Fibroblast of skin of scalp (primary cell): ENCODE measurements at places on chromosomes 1 and 21.

DNA sequence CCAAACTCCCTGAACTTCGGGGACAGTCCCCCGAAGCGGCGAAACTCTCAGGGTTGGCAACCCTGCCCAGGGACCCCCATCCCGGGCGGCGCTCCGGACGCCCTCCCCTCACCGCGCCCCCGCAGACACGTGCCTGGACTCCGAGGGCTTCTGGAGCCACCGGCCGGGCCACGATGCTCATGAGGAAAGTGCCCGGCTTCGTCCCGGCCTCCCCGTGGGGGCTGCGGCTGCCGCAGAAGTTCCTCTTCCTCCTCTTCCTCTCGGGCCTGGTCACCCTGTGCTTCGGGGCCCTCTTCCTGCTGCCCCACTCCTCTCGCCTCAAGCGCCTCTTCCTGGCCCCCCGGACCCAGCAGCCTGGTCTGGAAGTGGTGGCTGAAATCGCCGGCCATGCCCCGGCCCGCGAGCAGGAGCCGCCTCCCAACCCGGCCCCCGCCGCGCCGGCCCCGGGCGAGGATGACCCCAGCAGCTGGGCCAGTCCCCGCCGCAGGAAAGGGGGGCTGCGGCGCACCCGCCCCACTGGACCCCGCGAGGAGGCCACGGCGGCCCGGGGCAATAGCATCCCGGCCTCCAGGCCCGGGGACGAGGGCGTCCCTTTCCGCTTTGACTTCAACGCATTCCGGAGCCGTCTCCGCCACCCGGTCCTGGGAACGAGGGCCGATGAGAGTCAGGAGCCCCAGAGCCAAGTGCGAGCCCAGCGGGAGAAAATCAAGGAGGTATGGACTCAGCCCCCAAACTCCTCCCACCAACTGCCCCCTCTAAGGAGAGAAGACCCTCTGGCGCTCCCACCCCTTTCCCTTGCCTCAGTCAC lies 1.2 kb downstream of the MAN1C1 start:
- no peak for DNase-seq

DNA sequence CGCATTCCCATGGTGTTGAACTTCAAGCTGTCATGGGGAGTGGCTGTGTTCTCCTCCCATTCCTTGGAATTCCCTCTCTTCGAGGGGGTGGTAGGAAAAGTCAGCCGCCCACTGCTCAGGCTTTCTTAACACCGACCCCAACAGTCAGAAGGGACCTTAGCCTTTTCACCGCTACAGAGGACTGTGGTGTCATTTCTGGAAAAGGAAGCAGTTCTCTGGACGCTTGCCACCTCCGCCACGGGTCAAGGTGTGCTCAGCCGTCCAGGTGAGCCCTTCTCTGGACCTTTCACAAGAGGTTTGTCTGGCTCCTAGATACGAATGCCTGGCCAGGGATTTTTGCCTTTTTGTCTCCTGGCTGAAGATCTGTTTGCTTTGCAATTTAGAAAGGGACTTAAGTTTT lies 31.8 kb downstream of the CLIC6 start:
- DNase-seq = no peak

DNA sequence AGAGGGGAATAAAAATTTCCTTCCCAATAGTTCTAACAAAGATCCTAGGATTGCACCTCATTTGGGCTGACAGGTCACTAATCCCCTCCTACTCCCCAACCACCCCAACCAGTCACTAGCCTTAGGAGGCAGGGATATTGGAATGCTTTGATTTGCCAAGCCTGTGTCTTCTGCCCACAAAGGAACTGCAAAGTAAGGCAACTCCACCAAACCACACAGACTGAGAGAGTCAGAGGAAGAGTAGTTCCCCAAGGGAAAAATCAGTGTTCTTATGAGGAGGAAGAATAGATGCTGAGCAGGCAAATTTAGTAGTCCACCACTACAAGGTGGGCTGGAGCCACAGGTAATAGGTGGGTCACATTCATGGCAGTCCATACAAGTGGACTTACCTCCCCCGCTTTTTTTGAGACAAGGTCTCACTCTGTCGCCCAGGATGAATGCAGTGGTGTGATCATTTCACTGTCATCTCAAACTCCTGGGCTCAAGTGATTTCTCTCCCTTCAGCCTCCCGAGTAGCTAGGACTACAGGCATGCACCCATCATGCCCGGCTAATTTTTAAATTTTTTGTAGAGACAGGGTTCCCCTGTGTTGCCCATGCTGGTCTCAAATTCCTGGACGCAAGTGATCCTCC lies 3.7 kb upstream of the TMEM39B start:
- peak; percentile 77 for DNase-seq

DNA sequence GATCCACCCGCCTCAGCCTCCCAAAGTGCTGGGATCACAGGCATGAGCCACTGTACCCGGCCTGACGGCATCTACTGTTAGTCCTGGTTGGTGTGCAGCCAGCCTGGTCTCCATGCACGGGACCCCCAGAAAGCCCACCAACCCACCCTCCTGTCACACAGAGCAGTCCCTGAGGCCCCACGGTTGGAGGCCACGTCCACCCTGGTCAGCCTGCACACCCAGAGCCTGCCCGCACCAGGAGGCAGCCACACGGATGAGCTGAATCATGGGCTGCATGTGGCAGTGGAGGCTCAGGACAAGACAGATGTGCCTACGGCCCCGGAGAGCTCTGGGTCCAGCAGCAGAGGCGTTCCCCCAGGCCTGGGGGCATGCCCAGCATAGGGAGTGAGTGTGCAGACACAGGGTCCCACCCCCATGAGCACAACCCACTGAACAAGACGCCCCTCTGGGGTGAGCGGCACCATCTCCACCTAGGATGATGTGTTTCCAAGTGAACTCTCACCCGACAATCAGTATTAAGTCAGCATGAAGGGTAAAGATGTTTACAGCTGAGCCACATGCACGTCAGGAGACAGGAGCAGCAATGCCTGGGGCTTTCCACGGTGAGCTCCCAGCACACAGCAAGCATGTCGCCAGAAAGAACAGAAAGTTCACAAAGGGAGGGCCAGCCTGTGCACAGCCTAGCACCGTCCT lies 102.1 kb downstream of the WDR4 start:
- no peak for DNase-seq

- no peak for DNase-seq
These were observed 881 bp downstream of the USP25 start for GRCh38 chr21:15730484-15731242.

- no peak for DNase-seq
These were observed 3.2 kb upstream of the SNAPIN start for GRCh38 chr1:153655333-153655732.

DNA sequence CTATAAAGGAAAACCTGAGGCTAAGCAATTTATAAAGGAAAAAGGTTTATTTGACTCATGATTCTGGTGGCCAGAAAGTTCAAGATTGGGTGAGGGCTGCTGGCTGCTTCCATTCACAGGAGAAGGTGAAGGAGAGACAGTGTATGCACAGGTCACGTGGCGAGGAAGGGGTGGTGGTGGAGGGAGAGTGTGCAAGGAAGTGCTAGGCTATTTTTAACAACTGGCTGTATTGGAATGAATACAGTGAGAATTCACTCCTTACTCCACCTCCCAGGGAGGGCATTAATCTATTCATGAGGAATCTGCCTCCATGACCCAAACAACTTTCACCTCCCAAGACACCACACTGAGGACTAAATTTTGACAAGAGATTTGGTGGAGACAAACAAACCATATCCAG lies 51.0 kb downstream of the SYDE2 start:
- peak; percentile 18 for DNase-seq

- no peak for DNase-seq
These were observed 14.5 kb upstream of the GBP3 start for GRCh38 chr1:89037186-89037585.

GRCh38 chr1:101683561-101683960 lies 313.2 kb downstream of the OLFM3 start:
- no peak for DNase-seq

DNA sequence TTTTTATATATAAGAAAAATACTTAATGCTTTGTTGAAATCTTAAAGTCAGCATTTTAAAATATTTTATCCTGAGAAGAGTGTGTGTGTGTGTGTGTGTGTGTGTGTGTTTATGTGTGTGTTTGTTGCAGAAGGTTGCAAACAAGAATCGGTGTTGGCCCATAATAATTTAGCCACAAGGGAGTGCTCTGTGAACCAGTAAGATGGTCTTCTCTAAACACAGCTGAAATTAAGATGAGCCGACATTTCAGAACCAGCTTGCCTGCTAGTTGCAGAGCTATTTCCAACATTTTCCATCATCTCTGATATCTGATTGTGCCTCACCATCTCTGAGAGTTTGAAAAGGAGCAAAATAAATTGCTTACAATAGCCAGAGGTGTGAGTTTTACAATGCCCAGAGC lies 158.8 kb upstream of the SGIP1 start:
- no peak for DNase-seq

- DNase-seq = peak; percentile 94
These were observed 70.6 kb downstream of the FGGY start for GRCh38 chr1:59367301-59368007.

DNA sequence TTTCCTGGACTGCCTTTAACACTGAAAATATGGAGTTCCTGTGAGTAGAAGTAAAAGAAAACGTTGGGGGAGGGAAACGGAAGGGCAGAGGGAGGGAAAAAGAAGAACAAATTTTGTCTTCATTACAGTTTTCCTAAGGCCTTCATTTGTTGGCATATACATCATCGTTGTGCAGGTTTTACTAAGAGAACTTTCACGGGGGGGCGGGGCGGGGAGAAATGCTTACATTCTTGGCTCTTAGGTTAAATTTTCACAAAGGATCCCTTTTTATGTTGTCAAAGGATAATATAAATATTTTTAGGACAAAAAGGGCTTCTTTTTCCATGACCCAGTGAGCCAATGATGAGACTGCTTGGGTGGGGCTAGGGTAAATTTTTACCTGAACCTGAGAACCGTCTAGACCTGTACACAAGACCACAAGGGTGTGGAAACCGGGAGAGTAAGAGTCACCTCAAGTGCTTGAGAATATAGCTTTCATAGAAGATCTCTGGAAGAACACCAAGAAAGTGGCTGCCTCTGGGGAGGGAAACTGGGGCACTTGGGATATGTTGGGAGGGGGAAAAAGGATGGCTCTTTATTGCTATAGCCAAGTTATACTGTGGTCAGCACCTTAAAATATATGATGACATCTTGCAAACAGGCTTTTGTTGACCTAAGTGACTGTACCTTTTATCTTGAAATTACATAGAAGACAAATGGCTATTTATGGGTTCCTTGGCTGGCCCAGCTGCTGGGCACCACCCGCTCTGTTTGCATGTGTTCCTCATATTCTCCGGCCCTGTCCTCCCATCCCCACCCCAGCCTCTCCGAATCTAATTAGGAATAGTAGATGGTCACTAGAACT lies 2.0 kb upstream of the UTP25 start:
- no peak for DNase-seq

- peak; percentile 5 for DNase-seq
These were observed 897 bp downstream of the ZYG11B start for GRCh38 chr1:52727114-52727586.

DNA sequence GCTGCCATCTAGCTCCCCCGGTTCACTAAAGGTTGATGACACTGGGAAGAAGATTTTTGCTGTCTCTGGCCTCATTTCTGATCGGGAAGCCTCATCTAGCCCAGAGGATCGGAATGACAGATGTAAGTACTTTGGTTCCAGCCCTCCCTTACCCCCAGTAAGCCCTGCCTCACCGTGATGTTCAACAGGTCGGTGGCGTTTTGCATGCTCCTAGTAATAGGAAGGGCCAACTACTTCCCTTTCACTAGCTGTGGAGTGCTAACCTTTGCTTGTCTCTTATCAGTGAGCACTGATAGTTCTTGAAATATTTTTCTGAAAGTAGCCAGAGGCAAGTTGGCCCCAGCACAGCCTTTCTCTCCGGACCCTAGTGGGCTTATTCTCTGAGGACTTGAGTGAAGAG lies 7.5 kb downstream of the RNF220 start:
- DNase-seq = no peak

GRCh38 chr1:10225573-10225972 lies 15.2 kb downstream of the KIF1B start:
- peak; percentile 48 for DNase-seq

GRCh38 chr1:226549937-226550671 lies 1.5 kb downstream of the STUM start:
- DNase-seq = no peak

GRCh38 chr1:230647321-230647720 lies 5.0 kb downstream of the COG2 start:
- no peak for DNase-seq

DNA sequence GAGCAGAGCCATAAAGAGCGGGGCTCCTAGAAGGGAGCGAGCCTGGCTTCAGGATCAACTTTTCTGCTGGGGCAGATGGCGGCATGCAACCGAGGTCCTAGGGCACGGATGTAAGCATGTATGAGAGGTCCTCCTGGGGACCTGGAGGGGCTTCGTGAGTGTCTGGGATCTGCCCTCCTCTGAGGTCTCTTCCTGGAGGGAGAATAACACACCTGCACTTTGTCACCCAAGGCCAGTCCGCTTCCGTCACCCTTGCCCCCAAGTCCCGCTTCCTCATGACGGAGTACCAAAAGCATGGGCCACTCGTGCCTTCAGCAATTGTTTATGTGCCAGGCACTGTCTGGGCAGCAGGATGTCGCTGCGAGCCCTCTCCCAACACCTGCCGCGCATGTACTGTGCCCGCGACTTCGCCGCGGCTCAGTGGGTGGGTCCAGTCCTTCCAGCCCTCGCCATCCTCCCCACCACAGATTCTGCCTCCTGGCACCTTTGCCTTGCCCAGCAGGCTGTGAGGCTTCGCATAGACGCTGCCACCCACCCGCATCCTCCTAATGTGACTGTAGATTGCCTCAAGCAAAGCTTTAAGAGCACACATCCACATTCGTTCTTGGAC lies 60.0 kb upstream of the TMPRSS2 start:
- no peak for DNase-seq

DNA sequence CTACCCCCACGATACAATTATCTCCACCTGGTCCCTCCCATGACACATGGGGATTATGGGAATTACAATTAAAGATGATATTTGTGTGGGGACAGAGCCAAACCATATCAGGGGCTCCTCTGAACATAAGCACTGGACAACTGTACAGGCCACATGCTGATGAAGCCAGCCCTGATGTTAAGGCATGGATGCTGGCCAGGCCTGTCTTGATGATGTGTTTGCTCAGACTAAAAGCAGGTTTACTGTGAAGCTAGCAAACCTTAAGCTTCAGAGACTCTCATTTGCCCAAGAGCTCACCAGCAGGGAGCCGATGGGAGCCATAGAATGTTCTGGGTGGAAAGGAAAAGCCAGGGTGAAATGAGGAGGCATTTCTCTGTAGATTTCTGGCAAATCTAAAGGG lies 135.3 kb upstream of the KCNK1 start:
- DNase-seq = no peak

GRCh38 chr1:45409276-45409675 lies 69.0 kb upstream of the MUTYH start:
- no peak for DNase-seq

GRCh38 chr1:165899461-165899941 lies 72.1 kb downstream of the UCK2 start:
- DNase-seq = peak; percentile 77

GRCh38 chr1:116971258-116971860 lies 30.2 kb upstream of the CD101 start:
- no peak for DNase-seq
